Esophagus squamous epithelium (tissue), 5 donors: ENCODE measurements at places on chromosomes 2 and 18.

DNA sequence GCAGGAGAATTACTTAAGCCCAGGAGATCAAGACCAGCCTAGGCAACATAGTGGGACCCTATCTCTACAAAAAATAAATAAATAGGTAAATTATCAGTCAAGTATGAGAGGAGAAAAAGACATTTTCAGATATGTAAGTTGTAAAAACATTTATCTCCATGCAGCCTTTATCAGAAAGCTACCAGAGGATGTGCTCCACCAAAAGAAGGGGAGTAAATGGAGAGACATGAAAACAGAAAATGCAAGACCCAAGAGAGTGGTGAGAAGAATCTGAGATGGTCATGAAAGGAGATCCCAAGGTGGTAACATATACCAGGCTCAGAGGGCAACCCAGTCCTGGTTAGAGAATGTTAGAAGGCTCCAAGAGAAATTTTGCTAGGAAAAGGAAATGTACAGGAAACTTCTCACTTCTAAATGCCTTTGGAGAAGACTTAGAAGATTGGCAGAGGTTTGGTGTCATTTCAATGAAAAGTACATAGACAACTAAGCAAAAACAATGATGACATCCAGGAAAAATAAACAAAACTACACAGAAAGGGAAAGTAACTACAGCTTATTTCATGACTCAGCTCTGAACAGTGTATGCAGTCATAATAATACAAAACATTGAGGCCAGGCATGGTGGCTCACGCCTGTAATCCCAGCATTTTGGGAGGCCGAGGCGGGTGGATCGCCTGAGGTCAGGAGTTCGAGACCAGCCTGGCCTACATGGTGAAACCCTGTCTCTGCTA, 19.5 kb downstream of the CIB4 start:
- no peak overlapping the region for H3K4me3 ChIP-seq
- H3K27ac ChIP-seq, result no peak overlapping the region
- no peak for DNase-seq
- no peaks in the 10 kb centered on the region for H3K36me3 ChIP-seq
- H3K4me1 ChIP-seq, result no peaks in the 10 kb centered on the region

- no peaks in the 10 kb centered on the region for H3K36me3 ChIP-seq
- no peaks in the 10 kb centered on the region for H3K27me3 ChIP-seq
- no peak overlapping the region for H3K27ac ChIP-seq
- H3K4me3 ChIP-seq, result no peak overlapping the region
- no peaks in the 10 kb centered on the region for H3K4me1 ChIP-seq
- DNase-seq, result no peak
Measured at GRCh38 chr2:164046040-164046439, 310.2 kb upstream of the FIGN start.

DNA sequence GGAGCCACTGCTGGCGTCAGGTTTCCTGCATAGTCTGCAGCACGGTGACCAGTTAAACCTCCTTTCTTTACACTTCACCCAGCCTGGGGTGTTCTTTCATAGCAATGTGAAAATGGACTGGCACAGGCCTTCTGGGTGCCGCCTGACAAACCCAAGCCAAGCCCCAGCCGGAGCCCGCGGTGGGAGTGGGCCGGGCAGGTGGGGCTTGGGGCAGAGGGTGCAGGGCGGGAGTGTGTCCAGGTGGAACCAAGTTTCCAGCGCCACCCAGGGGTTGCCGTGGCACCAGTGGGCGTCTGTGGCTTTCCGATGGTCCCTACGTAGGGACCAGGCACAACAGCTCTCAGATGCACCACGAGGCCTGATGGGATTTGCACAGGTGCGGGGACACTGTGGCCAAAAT, 75.8 kb downstream of the RTP5 start:
- H3K4me1 ChIP-seq, result no peaks in the 10 kb centered on the region
- DNase-seq, result no peak
- H3K27ac ChIP-seq, result no peak overlapping the region
- no peak overlapping the region for H3K4me3 ChIP-seq
- no peaks in the 10 kb centered on the region for H3K27me3 ChIP-seq
- H3K36me3 ChIP-seq, result no peaks in the 10 kb centered on the region

DNA sequence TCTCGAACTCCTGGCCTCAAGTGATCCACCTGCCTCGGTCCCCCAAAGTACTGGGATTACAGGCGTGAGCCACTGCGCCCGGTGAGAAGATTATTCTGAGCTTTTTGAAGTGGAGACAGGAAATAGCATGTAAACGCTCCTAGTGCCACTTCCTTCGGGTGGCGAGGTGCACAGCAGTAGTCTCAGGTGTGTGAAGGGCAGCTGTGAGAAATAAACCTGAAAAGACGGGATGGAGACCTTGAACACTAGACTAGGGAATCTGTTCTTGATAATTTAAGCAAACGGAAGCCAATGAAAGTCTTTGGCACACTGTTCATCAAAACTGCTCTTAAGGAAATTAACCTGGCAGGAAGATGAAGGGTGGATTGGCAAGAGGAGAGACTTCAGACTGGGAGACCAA, 439 bp upstream of the PLEKHH2 start:
- H3K27me3 ChIP-seq, result no peaks in the 10 kb centered on the region
- DNase-seq, result no peak
- H3K27ac ChIP-seq, result peak overlapping the region; percentile 90
- no peaks in the 10 kb centered on the region for H3K36me3 ChIP-seq
- H3K4me3 ChIP-seq, result peak overlapping the region; percentile 96
- no peaks in the 10 kb centered on the region for H3K4me1 ChIP-seq

DNA sequence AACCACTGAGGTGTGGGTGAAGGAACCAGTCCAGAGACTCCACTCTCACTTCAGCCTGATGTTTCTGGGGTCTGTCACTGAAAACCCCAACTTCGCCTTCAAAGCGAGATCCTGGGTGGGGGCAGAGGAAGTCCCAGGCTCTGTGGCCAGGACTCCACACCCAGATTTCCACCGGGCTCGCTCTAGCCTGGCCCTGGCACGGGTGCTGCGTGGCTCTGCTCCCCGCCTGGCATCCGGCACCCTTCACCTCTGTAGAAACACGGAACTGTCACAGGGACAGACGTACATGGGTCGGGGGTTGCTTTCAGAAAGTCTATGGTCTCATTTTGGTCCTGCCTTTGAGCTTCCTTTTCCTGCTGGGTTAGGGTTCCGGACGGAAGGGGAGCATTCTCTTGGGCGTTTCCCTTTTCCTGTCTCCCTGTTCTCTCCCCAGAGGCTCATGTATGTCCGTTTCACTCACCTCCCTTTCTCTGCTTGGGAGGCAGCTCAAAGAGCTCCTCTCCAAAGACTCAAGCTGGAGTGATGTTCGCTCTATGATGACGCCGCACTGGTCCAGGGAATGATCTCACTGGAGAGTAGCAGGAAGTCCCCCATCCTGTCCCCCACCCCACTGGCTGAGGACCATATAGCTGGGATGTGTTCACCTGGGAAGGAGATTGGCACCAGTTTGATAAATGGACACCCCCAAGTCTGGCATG, 41.5 kb downstream of the ODC1 start:
- no peaks in the 10 kb centered on the region for H3K27me3 ChIP-seq
- no peak overlapping the region for H3K4me3 ChIP-seq
- H3K4me1 ChIP-seq, result peaks cover 28% of the 10 kb centered on the region
- DNase-seq, result no peak

GRCh38 chr2:62826141-62826540, 120.6 kb downstream of the EHBP1 start:
- H3K36me3 ChIP-seq, result peaks cover 54% of the 10 kb centered on the region
- H3K27ac ChIP-seq, result no peak overlapping the region
- no peaks in the 10 kb centered on the region for H3K4me1 ChIP-seq
- no peaks in the 10 kb centered on the region for H3K27me3 ChIP-seq

GRCh38 chr2:27814758-27815157, 43.2 kb downstream of the MRPL33 start:
- no peak overlapping the region for H3K27ac ChIP-seq
- DNase-seq, result no peak
- H3K36me3 ChIP-seq, result no peaks in the 10 kb centered on the region
- no peaks in the 10 kb centered on the region for H3K27me3 ChIP-seq
- H3K4me1 ChIP-seq, result peaks cover 5% of the 10 kb centered on the region
